Osteoblast (primary cell): ENCODE measurements at places on chromosomes 7 and 10. TPM values are rescaled to one million over a fixed set of nuclear protein-coding genes. Genes with fewer than 3 reads are reported as not detected.

Gene FLNC
- 93.7 and 130 TPM in 2 replicates for total RNA-seq

Gene BRI3
- 95.9 and 113 TPM in 2 replicates for total RNA-seq

Gene VPS37D
- 5.8 and 5.9 TPM in 2 replicates for total RNA-seq

Gene ASL
- 52.2 and 53.6 TPM in 2 replicates for total RNA-seq

Gene KEL
- total RNA-seq = not detected in 2 replicates

Gene FRMD4A
- total RNA-seq = 41.3 and 42.4 TPM in 2 replicates

Gene CCDC3
- 0.29 and 0.72 TPM in 2 replicates for total RNA-seq

- peak; percentile 50 for DNase-seq
These were observed 118.8 kb downstream of the GRK5 start for GRCh38 chr10:119326167-119326566.

- no peak for DNase-seq
These were observed 33.4 kb upstream of the COBL start for GRCh38 chr7:51349820-51350545.

DNA sequence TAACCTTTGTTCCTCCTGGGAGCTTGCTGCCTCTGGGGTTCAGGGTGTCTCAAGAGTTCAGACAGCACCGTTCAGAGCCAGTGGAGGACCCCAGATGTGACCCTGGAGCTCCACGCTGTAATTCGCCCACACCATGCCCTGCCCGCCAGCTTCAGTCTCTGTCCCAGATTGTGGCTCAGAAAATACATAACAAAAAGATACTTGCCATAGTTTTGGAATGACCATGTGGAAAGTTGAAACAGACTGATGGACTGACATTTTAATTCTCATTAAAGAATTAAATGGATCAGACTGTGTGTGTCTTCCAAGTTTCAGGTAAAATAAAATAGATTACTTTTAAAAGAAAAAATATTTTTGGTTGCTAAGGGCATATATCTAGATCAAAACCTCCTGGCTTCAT, 174.7 kb upstream of the TNS3 start:
- DNase-seq = no peak

GRCh38 chr10:61951144-61951483, 49.6 kb downstream of the ARID5B start:
- no peak for DNase-seq

DNA sequence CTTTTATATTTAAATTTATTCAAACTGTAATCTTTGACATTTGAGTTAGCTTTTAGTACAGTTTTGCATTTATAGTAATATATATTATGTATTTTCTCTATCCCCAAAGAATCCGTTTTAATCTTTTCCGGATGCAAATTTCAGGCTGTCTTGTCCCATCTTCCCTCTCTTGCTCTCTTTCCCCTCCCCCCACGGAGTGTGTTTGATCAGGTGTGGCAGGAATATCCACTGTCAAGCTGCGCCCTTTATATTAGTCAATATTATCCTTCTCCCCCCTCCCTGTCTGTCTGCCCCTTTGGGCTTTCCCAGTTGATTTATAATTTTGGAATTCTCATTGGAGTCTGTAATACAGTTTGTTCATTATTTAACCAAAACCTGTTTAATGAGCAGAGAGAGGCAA, 19.0 kb downstream of the GBF1 start:
- DNase-seq = no peak

DNA sequence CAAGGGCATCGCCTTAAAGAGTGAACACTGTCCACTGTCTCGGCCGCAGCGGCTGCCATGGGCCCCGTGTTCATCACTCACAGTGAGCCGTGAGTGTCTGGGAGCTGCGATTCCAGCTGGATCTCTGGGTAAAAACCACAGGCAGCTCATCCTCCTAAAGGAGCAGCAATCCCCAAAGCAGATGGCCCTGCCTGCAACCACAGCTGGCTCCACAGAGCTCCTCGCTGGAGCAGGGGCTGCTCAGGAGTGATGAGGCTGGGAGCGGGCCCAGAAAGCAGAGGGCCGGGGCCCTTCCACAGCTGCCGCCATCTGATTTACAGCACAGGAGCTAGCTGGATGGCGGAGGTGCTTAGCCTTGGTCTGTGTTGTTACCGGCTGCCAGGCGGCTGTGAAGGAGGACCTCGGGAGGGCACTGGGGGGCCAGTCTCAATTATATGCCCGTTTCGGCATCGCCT, 6.6 kb upstream of the TMEM184A start:
- peak; percentile 89 for DNase-seq

GRCh38 chr7:102305414-102306268, 19.0 kb downstream of the SH2B2 start:
- DNase-seq = no peak

DNA sequence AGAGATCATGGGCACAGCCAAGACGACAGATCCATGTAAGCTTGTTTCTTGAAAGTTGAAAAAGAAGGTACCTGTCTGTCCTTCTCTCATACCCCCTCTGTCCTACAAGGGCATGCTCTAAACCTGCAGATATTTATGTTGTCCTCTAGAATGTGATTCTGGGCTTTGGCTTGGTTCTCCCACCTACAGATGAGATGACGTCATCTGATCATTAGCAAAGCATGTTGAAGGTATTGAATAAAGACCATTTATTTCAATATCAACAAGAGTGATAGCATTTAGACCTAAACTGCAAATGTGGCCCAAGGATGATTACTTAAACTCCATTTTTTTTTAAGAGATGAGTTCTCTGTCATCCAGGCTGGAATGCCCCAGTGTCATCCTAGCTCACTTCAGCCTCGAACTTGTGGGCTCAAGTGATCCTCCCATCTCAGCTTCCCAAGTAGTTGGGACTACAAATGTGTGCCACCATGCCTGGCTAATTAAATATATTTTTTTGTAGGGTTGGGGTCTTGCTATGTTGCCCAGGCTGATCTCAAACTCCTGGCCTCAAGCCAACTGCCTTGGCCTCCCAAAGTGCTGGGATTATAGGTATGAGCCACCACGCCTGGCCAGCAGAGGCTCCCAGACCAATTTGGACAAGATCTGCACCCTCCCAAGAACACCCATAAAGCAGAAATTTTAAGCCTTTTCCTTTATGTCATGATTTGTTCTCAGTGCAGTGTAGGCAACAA, 184.2 kb downstream of the PRPF18 start:
- no peak for DNase-seq

DNA sequence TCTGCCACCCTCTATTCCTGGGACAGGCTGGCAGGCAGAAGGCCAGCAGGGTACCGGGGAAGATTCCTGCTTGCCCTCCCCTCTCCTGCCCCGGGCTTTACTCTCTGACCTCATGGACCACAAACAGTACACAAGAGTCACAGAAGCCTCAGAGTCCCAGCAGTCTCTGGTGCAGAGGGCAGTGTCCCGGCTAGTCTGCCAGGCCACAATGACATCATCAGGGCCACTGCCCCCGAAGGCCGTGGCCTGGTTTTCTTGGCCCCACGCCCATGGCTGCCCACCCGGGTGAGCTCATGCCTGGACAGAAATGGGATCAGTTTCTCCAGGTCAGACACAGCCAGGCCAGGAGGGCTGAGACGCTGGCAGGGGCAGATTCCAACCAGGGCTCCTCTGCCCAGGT, 91.9 kb downstream of the MYL10 start:
- DNase-seq = peak; percentile 94

DNA sequence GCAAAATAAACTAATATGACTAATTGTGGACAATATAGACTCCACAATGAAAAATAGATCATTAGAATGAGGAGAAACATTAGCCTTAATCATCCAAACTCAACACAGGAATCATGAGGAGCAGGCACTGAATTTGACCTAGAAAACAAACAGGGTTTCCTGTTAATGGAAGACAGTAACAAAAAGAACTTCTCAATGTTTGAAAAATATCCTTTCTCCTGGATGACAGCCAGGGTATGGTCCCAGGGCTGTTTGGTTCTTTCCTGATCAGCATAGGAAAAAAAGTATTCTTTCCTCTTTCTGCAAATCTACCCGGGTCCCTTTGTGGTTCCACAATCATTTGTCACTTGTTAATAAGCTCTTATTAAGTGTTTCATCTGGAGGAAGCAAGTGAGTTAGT, 145.3 kb upstream of the SVIL start:
- DNase-seq = no peak

- no peak for DNase-seq
These were observed 6.5 kb downstream of the WDR91 start for GRCh38 chr7:135204876-135205275.

GRCh38 chr10:72483471-72483870, 128.8 kb upstream of the DNAJB12 start:
- no peak for DNase-seq

- DNase-seq = no peak
These were observed 403.1 kb upstream of the C7orf33 start for GRCh38 chr7:148187471-148187870.

DNA sequence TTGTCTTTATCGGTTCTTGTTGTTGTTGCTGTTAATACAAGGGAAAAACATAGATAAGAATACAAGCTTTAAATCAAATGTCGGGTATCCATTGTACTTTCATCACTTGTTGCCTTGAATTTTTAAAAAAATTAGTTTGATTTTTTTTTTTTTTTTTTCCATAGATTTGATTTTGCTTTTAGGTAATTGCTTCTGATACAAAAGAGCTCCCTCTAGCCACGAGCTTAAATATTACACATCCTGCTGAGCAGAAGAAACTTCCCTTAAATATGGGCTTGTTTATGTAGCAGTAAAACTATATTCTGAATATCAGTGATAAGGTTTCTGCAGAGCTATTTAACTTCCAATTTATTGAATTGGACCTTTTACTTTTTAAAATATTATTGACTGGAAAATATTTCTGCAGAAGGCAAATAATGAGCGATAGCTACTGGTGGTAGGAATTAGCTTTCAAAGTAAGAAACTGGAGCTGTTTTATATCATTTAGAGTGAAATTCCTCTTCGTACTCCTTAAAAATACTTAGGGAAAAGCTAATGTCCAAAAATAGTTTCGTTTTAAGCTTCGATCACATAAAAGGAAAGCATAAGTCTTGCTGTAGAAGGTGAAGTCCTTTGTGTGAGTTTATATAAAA, 216.9 kb downstream of the POLR1F start:
- peak; percentile 39 for DNase-seq

DNA sequence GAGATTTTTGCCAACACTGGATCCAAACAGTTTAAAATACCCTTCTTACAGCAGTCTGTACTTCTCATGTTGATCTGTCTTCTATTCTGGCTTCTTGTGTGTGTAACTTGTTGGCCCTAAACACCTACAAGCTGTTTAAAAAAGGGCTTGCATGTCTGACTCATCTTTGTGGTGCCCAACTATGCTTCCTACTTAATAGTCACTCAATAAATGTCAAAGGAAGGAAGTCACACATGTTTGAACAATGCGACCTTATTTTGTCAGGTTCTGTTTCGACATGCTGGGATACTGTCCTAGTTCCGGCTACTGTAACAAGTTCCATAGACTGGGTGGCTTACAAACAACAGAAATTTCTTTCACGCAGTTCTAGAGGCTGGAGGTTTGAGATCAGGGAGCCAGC, 9.4 kb upstream of the GRK5 start:
- DNase-seq = no peak

DNA sequence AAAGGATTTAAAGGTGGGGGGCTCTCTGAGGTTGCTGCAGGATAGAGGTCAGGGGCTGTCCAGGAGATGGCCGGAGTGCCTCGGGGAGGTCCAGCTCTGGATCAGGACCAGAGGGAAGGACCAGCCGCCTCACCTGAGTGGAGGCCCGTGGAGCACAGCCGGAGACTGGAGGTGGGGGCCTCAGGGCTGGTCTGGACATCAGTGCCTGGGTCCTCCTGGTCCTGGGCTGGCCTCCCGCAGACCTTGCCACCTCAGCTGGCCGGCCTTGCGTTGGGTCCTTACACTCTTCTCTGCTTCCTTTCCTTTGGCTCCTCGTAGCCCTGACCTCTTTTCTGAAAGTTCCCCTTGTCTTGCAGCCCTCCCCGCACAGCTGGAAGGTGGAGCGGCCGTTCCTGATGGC, 2.0 kb downstream of the SUN1 start:
- no peak for DNase-seq

DNA sequence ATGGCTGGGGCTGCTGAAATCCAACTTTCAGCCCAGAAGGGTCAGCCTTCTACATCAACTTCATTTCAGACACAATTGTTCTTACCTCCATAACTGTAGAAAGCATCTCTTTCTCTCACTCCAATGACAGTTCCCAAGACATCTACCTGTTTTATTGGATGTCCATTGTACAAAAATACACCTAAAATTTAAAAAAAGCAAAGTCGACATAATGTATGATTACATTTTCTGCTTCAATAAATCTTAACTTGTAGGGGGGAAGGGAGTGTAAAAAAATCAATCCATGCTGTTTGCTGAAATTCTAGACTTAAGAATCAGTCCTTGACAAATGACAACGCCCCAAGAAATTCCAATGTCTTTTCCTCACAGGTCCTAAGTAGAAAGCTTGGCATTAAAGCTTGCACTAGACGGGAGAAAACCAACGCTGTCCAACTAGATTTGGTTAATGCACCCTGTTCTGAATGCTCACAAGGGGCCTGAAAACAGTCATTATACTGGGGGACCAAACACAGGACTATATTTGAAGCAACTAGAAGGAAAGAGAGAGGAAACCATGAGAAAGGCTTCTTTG, 7.5 kb downstream of the STN1 start:
- DNase-seq = no peak

DNA sequence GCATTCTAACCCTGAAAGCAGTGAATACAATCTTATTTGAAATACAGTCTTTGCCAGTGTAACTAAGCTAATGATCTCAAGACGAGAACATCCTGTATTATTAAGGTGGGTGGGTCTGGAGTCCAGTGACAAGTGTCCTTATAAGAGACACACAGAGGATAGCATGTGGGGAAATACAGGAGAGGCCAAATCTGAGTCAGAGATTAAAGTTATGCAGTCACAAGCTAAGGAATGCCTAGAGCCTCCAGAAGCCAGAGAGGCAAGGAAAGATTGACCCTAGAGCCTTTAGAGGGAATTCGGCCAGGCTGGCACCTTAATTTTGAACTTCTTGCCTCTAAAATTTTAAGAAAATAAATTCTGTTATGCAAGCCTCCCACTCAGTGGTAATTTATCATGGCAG, 87.5 kb upstream of the HGF start:
- DNase-seq = no peak

- no peak for DNase-seq
These were observed 29.1 kb upstream of the FAM107B start for GRCh38 chr10:14803827-14804226.

- peak; percentile 87 for DNase-seq
These were observed 4.2 kb downstream of the SUN1 start for GRCh38 chr7:836429-836828.

- no peak for DNase-seq
These were observed 439.5 kb upstream of the NRP1 start for GRCh38 chr10:33773886-33774480.

DNA sequence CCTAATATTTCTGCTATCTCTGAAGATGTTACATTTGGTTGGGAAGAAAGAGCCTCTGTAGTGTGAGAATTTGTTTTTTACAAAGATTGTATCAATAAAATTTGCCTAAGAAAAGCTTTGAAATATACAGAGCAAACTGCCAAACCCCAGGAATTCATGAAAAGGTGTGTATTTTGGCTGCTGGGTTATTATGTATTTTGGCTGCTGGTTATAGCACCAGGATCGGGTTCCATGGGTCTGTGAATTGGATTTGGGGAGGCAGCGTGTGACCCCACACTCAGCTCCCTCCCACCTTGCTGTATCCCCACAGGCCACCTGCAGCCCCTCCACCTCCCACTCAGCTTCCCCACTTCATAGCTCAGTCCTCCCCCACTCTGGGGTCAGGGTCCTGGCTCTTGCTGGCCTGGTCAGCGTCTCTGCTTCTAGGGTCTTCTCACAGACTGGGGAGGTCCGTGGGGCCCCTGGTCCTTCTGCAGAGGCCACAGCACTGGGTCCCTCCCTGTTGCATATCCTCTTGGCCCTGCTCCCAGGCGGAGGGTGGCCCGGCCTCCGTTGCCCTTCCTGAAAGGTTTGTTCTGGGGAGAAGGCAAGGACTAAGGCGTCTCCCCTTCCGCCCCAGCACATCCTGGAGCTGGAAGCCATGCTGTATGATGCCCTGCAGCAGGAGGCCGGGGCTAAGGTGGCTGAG, 24.0 kb upstream of the DPYSL4 start:
- DNase-seq = peak; percentile 83
